ENCODE measurements at places on chromosomes 6 and 20.

GRCh38 chr6:87738000-87738399, 36.0 kb upstream of the AKIRIN2 start:
- DNase-seq: no peak

GRCh38 chr6:19417713-19418112, 419.5 kb upstream of the ID4 start:
- DNase-seq: no peak

- no peak for DNase-seq
Observed at GRCh38 chr20:57437267-57437666, 46.1 kb downstream of the RBM38 start.

GRCh38 chr6:36018339-36018738, 6.1 kb downstream of the SLC26A8 start:
- no peak for DNase-seq

GRCh38 chr6:18422136-18422535, 35.0 kb downstream of the RNF144B start:
- DNase-seq: no peak

GRCh38 chr6:37059344-37060194, 54.1 kb downstream of the FGD2 start:
- DNase-seq: no peak

DNA sequence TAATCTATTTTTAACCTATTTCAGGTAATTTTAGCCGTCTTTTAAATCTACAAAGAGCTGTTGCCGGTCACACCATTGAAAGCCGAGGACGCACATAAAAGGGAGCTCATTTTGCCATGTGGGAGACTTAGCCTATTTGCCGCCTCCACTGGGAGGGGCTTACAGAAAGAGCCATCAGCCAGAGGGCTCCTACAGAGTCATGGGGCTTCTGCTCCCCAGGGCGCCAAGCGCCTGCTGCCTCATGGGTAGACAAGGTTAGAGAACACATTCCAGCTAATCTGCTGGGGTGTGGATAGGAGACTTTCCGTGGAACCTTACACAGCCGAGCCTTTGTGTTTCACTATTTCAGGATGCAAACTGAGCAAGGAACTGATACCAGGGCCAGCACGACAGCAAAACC, 12.6 kb downstream of the PCMTD2 start:
- DNase-seq: no peak

DNA sequence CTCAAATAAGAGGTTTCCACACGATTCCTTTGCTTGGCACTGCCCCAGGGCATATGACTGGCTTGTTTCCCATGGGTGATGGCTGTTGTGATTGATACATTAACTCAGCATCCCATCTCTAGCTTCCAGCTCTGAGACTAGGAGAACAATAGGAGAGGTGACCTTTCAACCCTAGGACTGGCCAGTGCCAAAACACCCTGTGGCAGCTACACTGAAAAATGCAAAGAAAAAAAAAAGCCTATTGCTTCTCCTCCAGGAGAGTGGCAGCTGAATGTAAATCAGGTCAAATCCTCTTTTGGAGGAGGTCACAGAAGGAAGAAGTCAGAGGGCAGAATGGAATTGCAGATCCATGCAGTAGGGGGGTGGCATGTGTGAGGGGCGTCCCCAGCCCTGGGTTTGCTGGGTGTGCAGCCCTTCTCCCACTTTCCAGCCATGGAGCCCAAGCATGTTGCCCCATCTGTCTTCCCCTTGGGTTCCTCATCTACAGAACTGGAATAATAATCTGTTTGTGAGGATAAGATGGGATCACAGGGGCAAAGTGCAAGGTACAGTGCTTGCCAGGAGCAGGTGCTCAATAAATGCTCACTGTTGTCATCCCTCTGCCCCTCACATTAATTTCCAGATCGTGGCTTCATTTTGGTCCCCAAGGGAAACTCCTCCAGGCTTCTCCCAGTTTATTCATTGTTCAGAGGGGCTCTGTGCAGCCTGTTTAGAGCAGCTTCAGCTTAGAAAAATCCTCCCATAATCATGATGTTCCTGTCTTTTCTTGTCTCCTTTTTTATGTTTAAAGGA, 245.0 kb upstream of the RIN2 start:
- no peak for DNase-seq

- DNase-seq: no peak
Observed at GRCh38 chr6:72421387-72421786, 200.5 kb upstream of the KCNQ5 start.

GRCh38 chr6:125752773-125753172, 3.3 kb downstream of the HEY2 start:
- no peak for DNase-seq

DNA sequence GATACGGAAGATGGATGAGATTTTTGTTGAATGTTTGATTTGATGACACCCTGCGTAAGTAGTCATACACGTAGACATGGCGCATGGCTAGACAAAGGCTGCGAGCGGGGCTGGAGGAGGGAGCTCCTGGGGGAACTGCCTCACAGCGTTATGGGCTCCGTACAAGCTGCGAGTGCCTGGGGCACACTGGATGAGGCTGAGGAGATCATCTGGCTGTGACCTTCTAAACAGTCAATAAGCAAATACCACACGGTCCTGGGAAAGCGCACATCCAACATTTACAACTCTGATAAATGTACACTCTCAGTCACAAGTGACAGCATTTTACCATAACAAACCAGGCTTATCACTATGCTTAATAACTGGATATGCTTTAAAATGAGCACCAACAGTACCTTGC, 37.1 kb downstream of the SMLR1 start:
- no peak for DNase-seq

GRCh38 chr6:169199625-169200335, 53.9 kb downstream of the THBS2 start:
- no peak for DNase-seq

DNA sequence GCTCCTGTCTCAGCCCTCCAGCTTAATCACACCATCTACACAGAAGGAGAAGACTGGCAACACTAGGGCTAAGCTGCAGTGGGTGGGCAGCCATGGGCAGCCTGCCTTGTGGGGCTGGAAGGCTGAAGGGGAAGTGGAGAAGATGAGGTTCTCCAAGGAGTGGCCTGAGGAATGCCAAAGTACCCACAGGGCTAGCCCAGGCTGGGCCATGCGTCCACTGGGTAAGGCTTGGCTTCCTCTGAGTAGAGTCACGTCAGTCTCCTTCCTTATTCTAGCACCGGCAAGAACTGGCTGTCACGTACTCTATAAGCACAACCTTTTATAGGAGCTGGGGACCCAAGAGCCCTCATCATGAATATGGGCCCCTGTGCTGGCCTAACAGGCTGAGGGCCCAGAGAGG, 110.6 kb upstream of the SIRPA start:
- no peak for DNase-seq

GRCh38 chr6:56708810-56709597, 66.3 kb upstream of the DST start:
- no peak for DNase-seq
